Activated naive CD4-positive, alpha-beta T cell (primary cell): ENCODE measurements at places on chromosomes 2 and 18.

- DNase-seq = no peak
Observed at GRCh38 chr2:31221544-31221943, 4.2 kb upstream of the CAPN14 start.

GRCh38 chr2:238344517-238344916 is 24.2 kb downstream of the TRAF3IP1 start:
- no peak for DNase-seq

- DNase-seq = no peak
Observed at GRCh38 chr2:67213270-67213670, 183.9 kb upstream of the ETAA1 start.

DNA sequence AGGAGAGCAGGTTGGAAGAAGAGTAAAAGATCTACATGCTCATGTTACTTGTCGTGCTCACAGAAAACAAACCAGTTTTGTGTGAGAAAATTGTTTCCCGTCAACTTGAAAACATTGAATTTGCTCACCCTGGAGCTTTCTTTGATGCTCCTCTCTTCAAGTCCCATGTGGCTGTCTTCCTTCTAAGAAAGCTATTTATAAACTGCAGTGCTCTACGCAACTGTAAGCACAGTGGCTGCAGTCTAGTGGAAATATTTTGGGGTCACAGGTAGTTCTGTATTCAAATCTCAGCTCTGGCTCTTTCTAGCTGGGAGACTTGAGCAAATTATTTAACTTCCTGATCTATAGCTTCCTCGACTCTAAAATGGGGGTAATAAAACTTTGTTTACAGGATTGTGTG is 211.8 kb downstream of the PLCL1 start:
- no peak for DNase-seq

GRCh38 chr2:179685146-179685545 is 176.3 kb downstream of the ZNF385B start:
- DNase-seq = no peak

- DNase-seq = no peak
Observed at GRCh38 chr2:85770786-85771409, 17.1 kb downstream of the ATOH8 start.

GRCh38 chr2:51420511-51420910 is 388.6 kb upstream of the NRXN1 start:
- no peak for DNase-seq

GRCh38 chr2:109009920-109010610 is 21.0 kb upstream of the EDAR start:
- DNase-seq = no peak

- no peak for DNase-seq
Observed at GRCh38 chr2:196080526-196080925, 11.9 kb upstream of the DNAH7 start.

- no peak for DNase-seq
Observed at GRCh38 chr18:64710105-64710861, 561.4 kb upstream of the LINC00305 start.

GRCh38 chr2:110735366-110735765 is 3.0 kb downstream of the ACOXL start:
- no peak for DNase-seq

- no peak for DNase-seq
Observed at GRCh38 chr2:235027558-235028214, 75.9 kb downstream of the SH3BP4 start.

DNA sequence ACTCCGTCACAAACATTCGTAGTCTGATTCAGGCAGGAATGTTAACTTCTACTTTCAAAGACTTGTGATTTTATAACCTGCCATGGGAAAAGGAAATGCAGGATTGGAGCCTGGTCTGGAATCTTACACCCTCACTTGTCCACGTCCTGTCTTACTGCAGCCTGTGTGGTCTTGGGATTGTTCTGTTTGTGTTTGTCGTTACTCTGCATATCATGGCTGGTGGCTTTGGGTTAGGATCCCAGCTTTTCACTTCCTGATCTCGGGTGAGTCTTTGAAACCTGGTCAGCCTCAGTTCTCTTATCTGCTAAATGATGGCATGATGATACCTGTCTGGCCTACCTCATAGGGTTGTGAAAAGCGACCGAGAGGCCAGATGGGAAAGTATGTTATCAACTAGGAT is 34.6 kb downstream of the SH3BP4 start:
- DNase-seq = no peak

DNA sequence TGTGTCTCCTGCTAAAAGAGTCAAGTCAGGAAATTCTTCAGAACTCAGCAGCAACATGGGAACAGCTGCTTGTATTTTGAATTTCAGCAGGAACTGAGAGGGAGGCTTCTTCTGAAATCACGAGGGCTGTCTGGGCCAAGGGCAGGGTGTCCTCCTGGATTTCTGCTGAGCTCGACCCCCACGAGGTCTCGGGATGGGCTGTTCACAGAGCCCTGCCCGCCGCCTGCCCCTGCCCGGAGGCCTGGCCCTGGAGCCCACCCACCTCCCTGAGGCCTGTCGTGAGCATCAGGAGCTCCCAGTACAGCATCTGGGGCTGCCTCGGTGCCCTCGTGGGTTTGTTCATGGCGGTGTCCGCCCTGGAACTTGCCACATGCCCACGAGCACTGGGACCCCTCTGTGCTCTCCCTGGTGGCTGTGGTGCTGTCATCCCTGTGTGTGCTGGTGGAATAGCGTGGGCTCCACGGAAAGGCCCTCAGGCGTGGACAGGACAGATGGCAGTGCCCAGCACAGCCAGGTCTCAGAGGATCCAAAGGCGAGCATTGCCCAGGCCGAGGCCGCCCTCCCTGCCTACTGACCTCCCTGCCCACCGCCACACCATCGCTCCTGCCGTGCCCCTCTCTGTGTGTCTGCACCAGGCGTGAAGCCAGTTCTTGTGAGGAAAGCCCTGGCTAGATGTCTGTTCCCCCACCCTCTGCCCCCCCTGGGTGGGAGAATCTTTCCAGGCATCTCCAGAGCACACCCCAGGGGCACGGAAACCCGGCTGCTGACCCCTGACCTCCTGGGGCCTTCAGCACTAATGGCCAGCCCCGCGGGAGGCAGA is 25.9 kb downstream of the RAMP1 start:
- no peak for DNase-seq

- no peak for DNase-seq
Observed at GRCh38 chr18:74286106-74286855, 5.5 kb downstream of the CYB5A start.

GRCh38 chr2:190333395-190333794 is 10.0 kb upstream of the INPP1 start:
- no peak for DNase-seq

- no peak for DNase-seq
Observed at GRCh38 chr2:207993151-207993763, 32.1 kb downstream of the PLEKHM3 start.

GRCh38 chr18:43271593-43272432 is 5.5 kb downstream of the SYT4 start:
- no peak for DNase-seq

DNA sequence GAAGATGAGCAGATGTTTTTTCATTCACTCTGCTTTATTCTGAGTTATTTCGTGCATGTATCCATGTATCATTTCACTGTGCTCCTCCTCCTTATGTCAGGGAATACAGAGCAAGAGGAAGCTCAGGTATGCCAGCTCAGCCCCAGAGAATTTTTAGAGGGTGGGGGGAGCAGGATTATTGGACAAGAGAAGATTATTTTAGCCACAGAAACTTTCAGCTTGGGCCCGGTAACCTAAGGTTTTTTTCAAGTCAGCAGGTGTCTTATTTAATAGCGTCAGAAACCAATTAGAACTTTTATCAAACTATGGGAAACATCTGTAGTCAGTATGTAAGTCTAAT is 232.9 kb upstream of the SIX3 start:
- DNase-seq = no peak

GRCh38 chr2:47741101-47741500 is 41.8 kb upstream of the MSH6 start:
- DNase-seq = no peak

- DNase-seq = no peak
Observed at GRCh38 chr2:149544692-149545091, 42.9 kb downstream of the MMADHC start.

DNA sequence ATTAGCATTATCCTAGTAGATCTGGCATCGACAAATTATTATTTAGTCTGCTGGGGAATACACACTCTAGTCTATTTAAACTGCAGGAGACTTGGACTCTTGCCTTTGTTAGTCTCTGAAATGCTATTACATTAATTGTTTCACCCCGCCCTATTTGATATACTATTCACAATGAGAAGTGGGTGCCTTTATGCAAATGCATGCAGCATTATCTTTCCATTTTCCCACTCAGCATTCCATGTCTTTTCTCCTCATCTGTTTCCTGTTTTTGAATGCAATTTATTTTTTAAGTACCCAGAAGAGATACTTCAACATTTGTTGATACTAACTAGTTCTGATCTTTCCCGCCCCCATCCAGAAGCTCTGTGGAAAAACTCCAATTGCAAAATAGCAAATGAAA is 395.3 kb upstream of the NXPH2 start:
- DNase-seq = no peak

- no peak for DNase-seq
Observed at GRCh38 chr2:211690736-211691135, 847.9 kb downstream of the ERBB4 start.

- DNase-seq = no peak
Observed at GRCh38 chr2:228956701-228957474, 314.2 kb downstream of the PID1 start.

DNA sequence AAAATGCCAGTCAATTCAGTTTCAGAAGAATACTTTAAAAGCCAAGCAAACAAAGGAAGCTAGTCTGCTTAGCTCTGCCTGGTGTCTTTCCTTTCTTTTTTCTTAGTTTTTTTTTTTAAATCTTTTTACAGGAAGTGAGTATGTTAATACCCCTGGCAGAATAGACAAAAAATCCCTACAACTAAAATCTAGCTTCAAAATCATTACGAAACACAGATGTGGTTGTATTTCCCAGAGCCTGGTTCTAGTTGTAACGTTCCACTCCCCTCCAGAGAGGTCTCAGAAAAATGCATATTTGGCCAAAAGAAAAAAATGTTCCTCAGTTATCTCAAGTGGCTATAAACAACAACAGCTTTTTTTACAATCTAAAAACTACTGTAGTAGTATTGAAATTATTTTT is 202.1 kb upstream of the RND3 start:
- DNase-seq = no peak

DNA sequence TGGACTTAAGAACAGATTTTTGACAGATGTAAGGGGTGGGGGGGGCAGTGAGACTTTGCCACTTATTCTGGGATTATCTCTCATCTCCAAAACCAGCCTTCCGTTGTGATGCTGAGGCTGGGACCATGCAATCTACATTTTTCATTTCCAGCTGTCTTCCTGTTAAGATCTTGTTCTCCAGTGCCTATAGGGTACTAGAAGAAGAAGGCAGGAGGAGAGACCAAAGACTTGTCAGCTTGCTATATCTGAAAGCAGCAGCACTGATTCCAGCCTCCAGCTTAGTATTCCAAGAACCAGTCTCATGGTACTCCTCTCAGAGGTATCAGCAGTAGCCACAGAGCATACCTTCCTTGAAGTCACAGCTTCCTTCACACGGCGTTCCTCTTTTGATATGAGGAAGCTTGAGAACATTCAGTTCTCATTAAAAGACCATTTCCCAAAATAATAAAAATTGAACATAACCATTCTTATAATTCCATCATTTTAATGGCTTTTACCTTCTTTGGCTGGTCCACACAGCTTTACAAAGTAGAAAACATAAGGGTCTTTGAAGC is 49.8 kb downstream of the USP34 start:
- DNase-seq = no peak

DNA sequence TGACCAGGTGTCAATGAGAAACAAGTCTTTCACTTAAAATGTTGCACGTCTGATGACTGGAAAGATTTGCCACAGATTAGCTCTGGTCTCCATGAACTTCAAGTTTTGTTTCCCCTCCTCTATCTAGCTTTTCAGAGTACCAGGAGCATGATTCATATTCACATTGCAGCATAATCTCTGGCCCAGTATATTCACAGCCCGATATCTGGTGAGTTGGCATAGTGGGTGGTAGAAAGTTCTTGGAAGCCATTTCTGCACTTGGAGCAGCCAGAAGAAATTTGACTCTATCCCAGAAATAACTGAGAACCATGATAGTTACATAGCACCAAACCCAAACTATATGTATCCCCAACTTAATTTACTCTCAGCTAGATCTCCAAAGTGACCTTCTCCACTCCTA is 503.9 kb downstream of the PID1 start:
- DNase-seq = no peak

DNA sequence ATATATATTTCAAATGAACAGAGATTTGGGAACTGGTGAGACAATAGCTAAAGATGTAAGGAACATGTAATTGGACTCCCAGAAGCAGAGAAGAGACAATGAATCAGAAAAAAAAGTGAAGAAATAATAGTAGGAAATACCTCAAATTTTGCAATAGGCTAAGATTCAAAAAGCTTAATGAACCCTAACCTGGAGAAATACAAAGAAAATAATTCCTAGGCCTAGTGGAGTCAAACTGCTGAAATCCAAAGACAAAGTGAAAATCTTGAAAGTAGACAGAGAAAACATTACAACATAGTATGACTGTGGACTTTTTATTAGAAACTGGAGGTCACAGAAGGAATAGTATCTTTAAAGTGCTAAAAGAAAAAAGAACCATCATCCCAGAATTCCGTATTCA is 76.7 kb downstream of the LAMA3 start:
- no peak for DNase-seq

DNA sequence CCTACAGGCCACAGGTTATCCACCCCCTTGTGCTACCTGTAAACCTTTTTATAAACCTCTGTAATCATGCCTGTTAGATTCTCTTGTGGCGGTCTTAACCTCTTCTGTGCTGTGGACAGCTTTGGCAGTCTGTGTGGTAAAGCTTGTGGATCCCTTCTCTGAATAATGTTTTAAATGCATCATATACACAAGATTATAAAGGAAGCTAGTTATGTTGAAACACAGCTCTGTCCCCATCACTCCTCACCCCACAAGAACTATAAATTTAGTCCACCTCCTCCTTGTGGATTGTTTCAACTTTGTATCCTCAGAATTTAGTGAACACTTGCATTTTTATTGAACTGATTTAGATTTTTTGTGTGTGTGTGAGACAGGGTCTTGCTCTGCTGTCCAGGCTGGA is 107.7 kb downstream of the ICA1L start:
- no peak for DNase-seq

- DNase-seq = no peak
Observed at GRCh38 chr2:69740502-69740951, 1.4 kb upstream of the ANXA4 start.

GRCh38 chr2:100278986-100279385 is 43.3 kb downstream of the LONRF2 start:
- DNase-seq = no peak

- DNase-seq = no peak
Observed at GRCh38 chr2:240013343-240013742, 11.8 kb downstream of the NDUFA10 start.

DNA sequence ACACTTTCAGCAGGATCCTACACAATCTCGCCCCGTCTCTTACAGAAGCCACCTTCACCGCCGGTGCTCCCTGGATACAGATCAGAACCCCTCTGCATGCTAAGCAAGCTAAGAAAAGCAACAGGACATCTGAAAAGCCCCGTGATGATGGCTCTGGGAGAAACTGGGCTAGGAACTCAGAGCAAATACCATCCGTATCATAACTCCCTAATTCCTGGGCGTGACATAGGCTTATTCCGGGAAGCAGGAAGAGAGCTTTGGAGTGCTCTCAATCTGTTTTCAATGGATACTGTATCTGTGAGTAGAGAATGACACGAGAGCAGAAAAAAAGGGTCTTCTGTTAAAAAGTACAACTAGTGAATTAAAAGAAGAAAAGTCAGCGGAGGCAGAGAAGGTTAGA is 121.6 kb downstream of the SPP2 start:
- DNase-seq = no peak
